Muscle of leg (tissue), 16 donors: ENCODE measurements at places on chromosomes 4 and X. TPM values are rescaled to one million over a fixed set of nuclear protein-coding genes. Genes with fewer than 3 reads are reported as not detected.
A peak's percentile ranks its signal among the peaks of the same experiment; 100 is the strongest.

- DNase-seq: no peak
Measured at GRCh38 chr4:145890689-145891088, 47.9 kb downstream of the ZNF827 start.

DNA sequence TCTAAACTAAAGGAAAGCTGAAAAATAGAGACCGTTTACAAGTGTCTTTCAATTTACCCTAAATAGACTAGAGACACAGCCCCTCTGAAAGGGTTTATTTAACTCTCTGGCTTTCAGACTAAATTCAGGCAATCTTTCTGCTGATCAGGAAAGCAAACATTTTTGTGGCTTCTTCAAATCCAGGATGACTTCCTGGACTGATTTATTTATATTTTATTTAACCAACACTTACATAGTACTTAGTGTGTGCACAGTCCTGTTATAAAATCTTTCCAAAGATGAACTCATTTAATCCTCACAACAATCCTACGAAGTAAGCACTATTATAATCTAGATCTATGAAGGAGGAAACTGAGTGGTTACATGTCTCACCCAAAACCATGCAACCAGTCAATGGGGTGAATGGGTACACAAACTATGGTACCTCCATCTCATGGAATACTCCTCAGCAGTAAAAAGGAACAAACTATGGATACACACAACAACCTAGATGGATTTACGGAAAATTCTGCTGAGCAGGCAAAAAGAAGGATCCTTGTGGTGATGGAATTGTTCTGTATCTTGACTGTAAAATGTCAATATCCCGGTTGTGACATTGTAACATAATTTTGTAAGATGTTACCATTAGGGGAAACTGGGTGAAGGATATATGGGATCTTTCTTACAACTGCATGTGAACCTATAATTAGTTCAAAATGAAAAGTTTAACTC is 64.1 kb upstream of the MAMLD1 start:
- no peak for DNase-seq

GRCh38 chr4:100533741-100534140 is 15.9 kb upstream of the EMCN start:
- no peak for DNase-seq

GRCh38 chr4:116755051-116755450 is 330.3 kb downstream of the TRAM1L1 start:
- DNase-seq: no peak

GRCh38 chr4:75251547-75251946 is 262.7 kb downstream of the RCHY1 start:
- no peak for DNase-seq

DNA sequence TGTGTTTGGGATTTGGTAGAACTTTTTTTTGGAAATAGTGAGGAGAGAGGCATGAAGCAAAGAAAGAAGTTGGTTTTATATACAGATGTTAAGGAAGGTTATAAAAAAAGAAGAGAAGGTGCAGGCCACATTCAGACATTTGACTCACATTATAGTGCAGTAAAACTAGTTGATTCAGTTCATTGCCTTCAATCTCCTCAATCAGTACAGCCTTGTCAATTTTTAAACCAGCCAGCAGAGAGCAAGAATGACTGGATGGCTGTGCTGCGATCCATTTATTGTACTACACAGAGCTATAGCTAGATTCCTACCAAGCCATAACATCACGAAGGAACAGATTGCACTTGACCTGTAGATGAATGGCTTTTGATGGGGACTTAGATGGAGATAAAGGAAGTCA is 79.7 kb upstream of the LSM6 start:
- no peak for DNase-seq

GRCh38 chr4:142817442-142817841 is 28.7 kb downstream of the INPP4B start:
- DNase-seq: peak; percentile 49

DNA sequence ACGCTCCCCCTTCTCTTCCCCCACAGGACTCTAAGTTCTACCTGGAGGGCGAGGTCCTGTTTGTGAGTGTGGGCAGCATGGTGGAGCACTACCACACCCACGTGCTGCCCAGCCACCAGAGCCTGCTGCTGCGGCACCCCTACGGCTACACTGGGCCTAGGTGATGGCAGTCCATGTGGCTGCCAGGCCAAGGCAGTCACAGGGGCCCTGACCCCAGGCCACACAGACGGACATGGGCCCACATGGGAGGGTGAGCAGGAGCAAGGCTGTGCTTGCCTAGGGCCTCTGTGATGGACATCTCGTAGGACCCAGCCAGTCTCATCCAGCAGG is 10.0 kb upstream of the ADD1 start:
- no peak for DNase-seq

GRCh38 chr4:124694946-124695598 is 17.5 kb downstream of the ANKRD50 start:
- peak; percentile 23 for DNase-seq

GRCh38 chrX:1582686-1583437 is 8.5 kb upstream of the AKAP17A start:
- DNase-seq: no peak

- no peak for DNase-seq
Measured at GRCh38 chr4:126734465-126734864, 898.3 kb upstream of the INTU start.

GRCh38 chr4:187000281-187000680 is 276.6 kb upstream of the FAT1 start:
- DNase-seq: no peak

- no peak for DNase-seq
Measured at GRCh38 chr4:144463236-144463635, 182.7 kb upstream of the HHIP start.

DNA sequence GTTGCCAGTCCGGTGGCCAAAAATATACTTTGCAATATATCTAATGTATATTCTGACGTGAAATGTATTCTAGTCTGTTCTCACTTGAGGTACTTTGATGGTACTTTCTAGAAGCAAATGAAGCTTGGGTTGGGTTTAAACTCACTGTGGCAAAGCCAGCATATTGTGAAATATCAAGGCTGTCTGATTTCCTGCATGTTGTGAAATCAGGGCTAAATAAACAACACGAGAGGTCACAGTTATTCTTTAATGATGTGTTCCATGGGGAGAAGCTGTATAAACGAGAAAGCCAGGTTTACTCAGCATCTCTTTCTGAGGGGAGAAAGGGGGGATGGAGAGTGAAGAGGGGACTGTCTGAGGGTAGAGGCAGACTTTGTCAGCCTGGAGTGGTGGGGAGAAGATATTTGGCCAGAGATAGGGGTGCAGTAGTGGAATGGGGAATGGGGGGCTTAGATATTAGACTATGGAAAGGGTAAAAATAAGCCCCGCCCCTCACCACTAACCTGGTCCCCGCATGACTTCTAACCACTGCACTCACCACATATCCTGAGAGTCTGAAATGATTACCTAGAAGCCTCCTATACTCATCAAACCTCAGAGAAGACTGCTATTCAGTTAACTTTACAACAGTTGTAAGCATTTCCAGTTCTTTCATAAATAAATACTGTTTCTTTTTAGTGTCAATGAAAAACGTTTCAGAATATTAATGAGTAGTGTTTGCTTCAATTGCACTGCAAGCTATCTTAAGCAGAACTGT is 5.9 kb upstream of the SCARB2 start:
- no peak for DNase-seq

DNA sequence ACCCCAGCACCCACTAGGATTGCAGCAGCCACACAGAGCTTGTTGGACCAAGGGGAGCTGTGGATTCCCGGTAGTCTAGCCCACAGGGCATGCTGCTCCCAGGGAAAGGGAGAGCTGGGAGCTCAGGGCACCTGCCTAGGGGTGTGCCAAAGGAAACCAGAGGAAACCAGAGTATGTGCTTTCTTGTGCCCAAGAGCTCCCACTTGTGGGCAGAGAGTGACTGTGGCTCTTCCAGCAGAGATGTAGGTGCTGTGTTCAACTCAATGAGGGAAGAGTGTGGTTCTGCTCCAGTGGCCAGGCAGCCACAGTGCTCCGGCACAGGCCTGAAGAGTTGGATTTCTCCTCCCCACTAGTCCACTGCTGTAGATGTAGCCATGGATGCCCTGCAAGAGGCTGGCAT is 1050.0 kb upstream of the INTU start:
- no peak for DNase-seq

DNA sequence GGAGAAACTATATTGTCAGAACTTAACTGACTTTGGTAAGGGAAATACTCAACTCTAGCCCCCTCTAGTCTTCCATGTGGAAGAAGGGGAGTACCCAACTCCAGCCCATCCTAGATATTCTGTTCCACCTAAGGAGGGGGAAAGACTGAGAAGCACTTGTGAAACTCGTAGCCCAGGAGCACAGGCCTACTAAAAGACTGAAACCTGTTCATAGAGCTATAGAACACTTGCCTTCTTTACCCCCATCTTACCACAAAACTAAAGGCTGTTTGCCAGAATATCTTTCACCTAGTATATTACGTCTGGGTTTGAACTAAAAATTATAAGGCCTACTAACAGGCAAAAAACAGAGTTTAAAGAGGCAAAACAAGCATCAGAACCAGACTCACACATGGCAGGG is 15.5 kb downstream of the CLDN22 start:
- no peak for DNase-seq

DNA sequence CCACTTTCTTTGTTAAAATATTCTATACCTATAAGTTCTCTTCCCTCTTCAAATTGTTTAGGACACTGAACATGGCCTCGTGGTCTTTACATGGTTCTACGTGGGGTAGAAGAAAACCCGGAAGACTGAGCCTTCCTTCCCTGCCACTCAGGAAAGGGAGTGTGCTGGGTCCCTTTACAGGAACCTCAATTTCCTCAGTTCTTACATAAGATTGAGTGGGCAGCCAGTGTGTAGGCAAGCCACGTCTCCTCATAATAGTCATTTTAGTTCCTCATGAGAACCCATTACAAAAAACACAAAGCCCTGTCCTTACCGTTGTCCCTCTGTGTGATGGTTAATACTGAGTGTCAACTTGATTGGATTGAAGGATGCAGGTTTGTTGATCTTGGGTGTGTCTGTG is 28.7 kb upstream of the SMIM10L2A start:
- no peak for DNase-seq

GRCh38 chr4:48015216-48015615 is 1.3 kb downstream of the CNGA1 start:
- DNase-seq: no peak

- peak; percentile 4 for DNase-seq
Measured at GRCh38 chr4:130419211-130419975, 1323.4 kb downstream of the C4orf33 start.

DNA sequence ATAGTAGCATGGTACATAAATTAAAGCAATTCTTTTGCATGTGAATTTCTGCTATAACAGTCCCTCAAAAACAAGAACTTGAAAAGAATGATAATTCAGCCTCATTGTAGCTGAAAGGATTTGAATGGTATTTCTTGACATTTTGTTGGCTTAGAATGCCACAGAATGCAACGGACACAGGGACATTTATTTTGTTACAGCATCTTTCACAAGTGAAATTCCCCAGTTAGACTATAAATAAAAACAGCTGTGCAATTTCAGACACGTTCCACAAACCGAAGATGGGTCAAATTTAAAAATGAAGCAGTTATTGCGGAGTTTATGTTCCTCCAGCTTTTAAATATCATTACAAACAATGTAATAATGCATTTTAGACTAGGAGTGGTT is 82.8 kb upstream of the AMELX start:
- peak; percentile 64 for DNase-seq

DNA sequence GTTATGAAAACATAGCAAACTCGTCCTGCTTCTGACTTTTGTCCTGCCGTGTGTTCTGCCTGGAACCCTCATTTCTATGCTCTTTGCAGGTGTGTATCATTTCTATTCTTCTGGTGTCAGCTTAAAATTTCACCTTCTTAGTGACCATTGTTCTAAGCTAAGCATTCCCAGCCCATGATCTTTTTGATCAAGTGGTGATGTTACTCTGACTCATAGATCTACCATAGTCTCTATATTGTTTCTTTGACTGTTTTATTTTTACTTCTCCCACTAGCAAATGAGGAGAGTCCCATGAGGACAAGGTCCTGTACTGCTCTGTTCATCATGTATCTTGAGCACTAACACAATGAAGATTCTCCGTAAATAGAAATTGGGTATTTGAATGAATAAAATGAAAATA is 14.1 kb upstream of the CXCL6 start:
- DNase-seq: no peak

- peak; percentile 55 for DNase-seq
Measured at GRCh38 chr4:10104211-10104990, 12.2 kb downstream of the WDR1 start.

DNA sequence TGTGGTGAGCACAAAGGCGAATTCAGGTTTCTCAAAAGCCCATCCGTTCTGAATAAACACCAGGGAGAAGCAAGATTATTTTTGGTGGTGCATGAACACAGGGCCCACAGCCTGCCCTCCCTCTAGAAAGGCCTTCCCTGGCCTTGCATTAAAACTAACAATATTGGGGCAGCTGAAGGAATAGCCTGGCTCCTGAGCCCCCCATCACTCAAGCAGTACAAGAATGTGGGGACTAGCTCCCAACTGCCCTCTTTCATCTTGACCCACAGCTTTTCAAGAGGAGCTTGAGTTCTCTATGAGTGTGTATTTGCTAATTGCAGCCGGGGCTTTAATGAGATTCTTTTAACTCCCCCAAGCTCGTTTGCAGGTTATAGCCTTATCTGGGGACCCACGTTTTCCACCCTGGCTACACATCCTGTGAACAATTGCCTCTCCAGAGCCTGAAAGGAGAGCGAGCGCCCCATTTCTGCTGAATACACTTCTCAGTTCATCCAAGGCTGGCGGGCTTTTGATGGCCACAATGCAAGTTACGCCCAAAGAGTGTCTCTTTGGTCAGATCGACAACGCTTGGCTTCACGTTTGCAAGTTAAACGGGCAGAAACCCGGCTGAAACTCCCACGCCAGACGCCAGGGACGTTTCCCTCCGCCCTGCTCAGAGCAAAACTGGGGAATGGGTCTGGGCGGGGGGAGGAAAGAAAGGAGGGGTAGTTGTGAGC is 4.7 kb upstream of the GSX2 start:
- no peak for DNase-seq

The VSIG4 gene
- 15.6 TPM for polyA plus RNA-seq

The PRAF2 gene
- polyA plus RNA-seq: 21.0 TPM

The TMPRSS11A gene
- not detected for polyA plus RNA-seq

The AKAP14 gene
- not detected for polyA plus RNA-seq

The PLAC1 gene
- 1.4 TPM for polyA plus RNA-seq

The NOA1 gene
- polyA plus RNA-seq: 20.6 TPM

The ZBTB33 gene
- polyA plus RNA-seq: 14.3 TPM

The FAM47E gene
- 1.2 TPM for polyA plus RNA-seq

The SSX4B gene
- polyA plus RNA-seq: not detected

The HS3ST1 gene
- polyA plus RNA-seq: 0.10 TPM

The ARHGEF6 gene
- 29.2 TPM for polyA plus RNA-seq

The OCIAD2 gene
- polyA plus RNA-seq: 25.9 TPM

The NXF2B gene
- not detected for polyA plus RNA-seq

The PFKFB1 gene
- 0.37 TPM for polyA plus RNA-seq
